M059J (cell line): ENCODE measurements at places on chromosomes 16 and 17. TPM values are rescaled to one million over a fixed set of nuclear protein-coding genes. Genes with fewer than 3 reads are reported as not detected.

Gene DNAI2
- total RNA-seq: not detected in 2 replicates

Gene HSPB9
- total RNA-seq: not detected in 2 replicates

Gene ATP2A3
- total RNA-seq: 0.10 TPM in 1 of 2 replicates, not detected in the other

Gene HNF1B
- total RNA-seq: not detected in 2 replicates

Gene COPZ2
- total RNA-seq: 27.3 and 40.7 TPM in 2 replicates

Gene KCTD5
- total RNA-seq: 56.3 and 83.9 TPM in 2 replicates

Gene PPM1D
- 9.0 and 10.6 TPM in 2 replicates for total RNA-seq

Gene CACNG5
- total RNA-seq: not detected in 2 replicates

Gene FOXL1
- total RNA-seq: 4.1 and 4.2 TPM in 2 replicates

Gene KRTAP4-9
- not detected in 2 replicates for total RNA-seq

Gene ARHGDIG
- total RNA-seq: not detected in 2 replicates

Gene HOXB1
- not detected in 2 replicates for total RNA-seq

Gene FADS6
- not detected in 2 replicates for total RNA-seq

Gene SCNN1B
- not detected in 2 replicates for total RNA-seq

Gene EVI2A
- 7.4 and 7.7 TPM in 2 replicates for total RNA-seq

Gene CACNG3
- total RNA-seq: not detected in 2 replicates

Gene RGS11
- not detected in 2 replicates for total RNA-seq

Gene ABAT
- total RNA-seq: 0.66 and 0.91 TPM in 2 replicates

Gene KRT12
- total RNA-seq: not detected in 2 replicates

Gene ST6GALNAC2
- 2.1 and 5.9 TPM in 2 replicates for total RNA-seq

Gene NPIPB9
- not detected in 2 replicates for total RNA-seq

Gene KRTAP2-1
- not detected in 2 replicates for total RNA-seq

Gene CCL14
- total RNA-seq: not detected in 2 replicates

Gene PIK3R6
- total RNA-seq: not detected in 2 replicates

Gene KRT17
- total RNA-seq: 6.7 and 8.5 TPM in 2 replicates

Gene DOC2B
- under 0.01 TPM in 1 of 2 replicates, not detected in the other for total RNA-seq

Gene C16orf89
- 0.17 TPM in 1 of 2 replicates, not detected in the other for total RNA-seq

Gene SMIM36
- total RNA-seq: not detected in 2 replicates

Gene CYBA
- total RNA-seq: not detected in 2 replicates
